ENCODE measurements at places on chromosomes 4 and X.

- no peak for DNase-seq
Measured at GRCh38 chr4:7367864-7368277, 66.9 kb downstream of the PSAPL1 start.

DNA sequence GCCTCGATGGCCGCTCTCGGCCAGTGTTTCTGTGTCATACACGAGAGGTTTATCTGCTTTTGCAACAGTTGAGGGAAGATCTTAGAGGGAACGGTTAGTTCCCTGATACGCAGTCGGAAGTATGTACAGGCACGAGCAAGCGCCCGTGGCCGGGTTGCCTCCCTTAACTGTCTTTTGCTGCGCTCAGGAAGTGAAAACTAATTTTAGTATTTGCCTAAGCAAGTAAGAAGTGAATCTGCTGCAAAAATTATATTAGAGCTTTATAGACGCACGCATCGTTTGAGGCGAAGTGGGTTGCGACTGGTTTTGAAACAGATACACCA, 695 bp downstream of the MTM1 start:
- no peak for DNase-seq

- no peak for DNase-seq
Measured at GRCh38 chrX:10109695-10110094, 47.1 kb upstream of the CLCN4 start.

DNA sequence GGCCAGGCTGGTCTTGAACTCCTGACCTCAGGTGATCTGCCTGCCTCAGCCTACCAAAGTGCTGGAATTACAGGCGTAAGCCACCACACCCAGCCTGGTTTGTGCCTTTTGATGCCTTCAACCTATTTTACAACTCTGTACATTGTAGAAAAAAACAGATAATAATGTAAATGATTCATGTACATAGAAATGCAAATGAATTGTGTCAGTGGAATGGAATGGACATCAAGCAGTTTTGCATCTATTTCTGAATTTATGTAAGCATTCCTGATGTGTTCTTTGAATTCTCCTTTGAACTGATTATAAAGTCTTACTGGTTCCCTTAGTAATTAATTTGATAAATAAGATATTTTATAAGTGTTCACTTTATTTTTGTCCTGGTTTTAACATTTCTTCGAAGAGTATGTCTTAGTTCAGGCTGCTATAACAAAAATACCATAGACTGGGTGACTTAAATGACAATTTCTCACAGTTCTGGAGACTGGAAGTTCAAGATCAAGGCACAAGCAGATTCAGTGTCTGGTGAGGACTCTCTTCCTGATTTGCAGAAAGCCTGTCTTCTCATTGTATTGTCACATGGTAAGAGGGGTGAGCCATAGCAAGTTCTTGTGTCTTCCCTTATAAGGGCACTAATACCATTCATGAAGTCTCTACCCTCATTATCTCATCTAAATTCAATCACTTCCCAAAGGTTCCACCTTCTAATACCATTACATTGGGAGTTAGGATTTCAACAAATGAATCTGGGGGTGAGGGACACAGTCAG, 162.2 kb upstream of the S100G start:
- no peak for DNase-seq

- DNase-seq, result no peak
Measured at GRCh38 chr4:15906020-15906443, 32.5 kb downstream of the FGFBP1 start.

- no peak for DNase-seq
Measured at GRCh38 chrX:112043997-112044396, 38.6 kb downstream of the TRPC5 start.
